Activated CD4-positive, alpha-beta T cell treated with anti-CD3 and anti-CD28 coated beads, Interleukin-2, amount 10 ng/mL, durations not matched to agents 24 days and 14 days (primary cell): ENCODE measurements at places on chromosomes 1 and 21. TPM values are rescaled to one million over a fixed set of nuclear protein-coding genes. Genes with fewer than 3 reads are reported as not detected.

Gene AGRN
- 29.6 and 35.8 TPM in 2 replicates for total RNA-seq

Gene IL20
- not detected in 2 replicates for total RNA-seq

Gene KLHDC9
- not detected in 2 replicates for total RNA-seq

Gene RXFP4
- total RNA-seq, result not detected in 2 replicates

Gene SUCO
- 37.2 and 38.0 TPM in 2 replicates for total RNA-seq

Gene C1orf185
- not detected in 2 replicates for total RNA-seq

Gene LELP1
- total RNA-seq, result not detected in 2 replicates

Gene INTS7
- total RNA-seq, result 34.4 and 36.8 TPM in 2 replicates

Gene RNF186
- not detected in 2 replicates for total RNA-seq

Gene SYPL2
- total RNA-seq, result 0.07 TPM in 1 of 2 replicates, not detected in the other

Gene GBP7
- not detected in 2 replicates for total RNA-seq

Gene HCRTR1
- total RNA-seq, result not detected in 2 replicates

Gene CFHR5
- total RNA-seq, result not detected in 2 replicates

Gene OR2G3
- total RNA-seq, result not detected in 2 replicates

Gene GIPC2
- total RNA-seq, result 0.05 TPM in 1 of 2 replicates, not detected in the other
